ENCODE measurements at places on chromosomes 13 and 19.

DNA sequence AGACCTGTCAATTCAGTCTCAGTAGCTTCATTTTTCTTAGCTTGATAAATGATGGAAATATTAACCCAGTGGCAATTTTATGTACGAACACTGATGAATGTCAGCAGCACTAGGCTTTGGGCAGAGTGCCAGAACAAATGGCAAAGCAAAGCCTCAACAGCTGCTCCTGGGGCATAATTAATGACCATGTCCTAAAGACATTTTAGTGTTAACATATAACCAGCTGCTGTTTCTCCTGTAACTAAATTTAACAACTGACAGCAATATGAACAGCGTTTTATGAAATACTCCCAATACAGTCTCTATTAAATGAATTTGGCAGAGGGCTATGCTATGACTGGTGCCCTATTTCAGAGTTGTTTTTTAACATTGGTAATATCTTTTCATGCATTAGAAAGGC is 47.1 kb downstream of the ZNF568 start:
- no peak for DNase-seq

GRCh38 chr13:95541308-95541707 is 11.2 kb upstream of the CLDN10 start:
- DNase-seq, result no peak

GRCh38 chr19:1612114-1613086 is 7.1 kb upstream of the UQCR11 start:
- DNase-seq, result no peak

DNA sequence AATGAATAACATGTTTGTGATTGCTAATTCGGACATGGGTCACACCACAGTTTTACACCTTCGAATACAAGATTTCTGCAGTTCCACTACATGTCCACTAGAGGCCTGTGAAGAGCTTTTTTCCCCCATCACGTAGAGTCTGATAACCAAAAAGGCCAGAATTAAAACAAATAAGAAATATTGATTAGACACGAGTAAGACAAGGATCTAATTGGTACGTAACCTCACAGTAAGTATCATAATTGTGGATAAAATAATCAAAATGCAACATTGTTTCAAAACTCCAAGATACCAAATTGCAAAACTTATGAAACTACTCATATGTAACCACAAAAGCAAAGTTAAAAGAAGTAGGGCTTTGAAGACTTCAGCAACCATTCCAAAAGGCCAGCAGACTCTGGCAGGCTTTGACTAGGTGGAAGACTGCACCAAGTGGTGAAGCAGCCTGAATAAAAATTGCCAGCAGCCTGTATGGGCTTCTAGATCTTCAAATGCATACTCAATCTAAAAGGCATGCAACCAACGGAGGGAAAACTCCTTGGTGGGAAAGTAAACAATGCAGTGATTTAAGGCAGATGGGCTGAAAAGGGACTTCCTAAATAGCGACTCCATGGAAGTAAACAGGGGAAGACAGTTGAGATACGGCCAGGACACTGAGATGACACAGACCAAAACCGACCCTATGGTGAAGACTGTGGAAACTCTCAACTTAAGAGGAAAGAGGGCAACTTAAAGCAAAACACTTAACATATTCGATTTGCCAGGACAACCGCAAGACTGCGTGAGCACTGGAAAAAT is 56.7 kb downstream of the STARD13 start:
- DNase-seq, result no peak

DNA sequence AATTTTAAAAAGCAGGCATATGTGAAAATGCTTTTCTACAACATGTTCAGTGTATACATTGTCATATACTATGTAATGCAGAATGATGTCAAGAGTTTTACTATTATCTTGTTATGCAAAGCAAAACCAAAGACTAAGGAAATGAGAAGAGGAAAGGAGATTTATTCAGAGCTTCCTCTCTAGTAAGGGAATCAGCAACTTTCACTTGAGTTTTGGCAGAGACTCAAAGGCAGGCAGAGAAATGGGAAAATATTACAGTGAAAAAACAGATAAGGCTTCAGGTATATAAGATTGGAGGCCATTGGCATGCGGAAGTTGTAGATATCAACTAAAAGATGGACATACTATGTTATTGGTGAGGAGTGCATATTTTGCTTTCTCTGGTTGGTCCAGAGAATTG is 512.0 kb upstream of the PCDH20 start:
- no peak for DNase-seq

- no peak for DNase-seq
Measured at GRCh38 chr13:51781246-51782022, 22.5 kb downstream of the DHRS12 start.

GRCh38 chr19:16654627-16655026 is 5.3 kb downstream of the SMIM7 start:
- no peak for DNase-seq

DNA sequence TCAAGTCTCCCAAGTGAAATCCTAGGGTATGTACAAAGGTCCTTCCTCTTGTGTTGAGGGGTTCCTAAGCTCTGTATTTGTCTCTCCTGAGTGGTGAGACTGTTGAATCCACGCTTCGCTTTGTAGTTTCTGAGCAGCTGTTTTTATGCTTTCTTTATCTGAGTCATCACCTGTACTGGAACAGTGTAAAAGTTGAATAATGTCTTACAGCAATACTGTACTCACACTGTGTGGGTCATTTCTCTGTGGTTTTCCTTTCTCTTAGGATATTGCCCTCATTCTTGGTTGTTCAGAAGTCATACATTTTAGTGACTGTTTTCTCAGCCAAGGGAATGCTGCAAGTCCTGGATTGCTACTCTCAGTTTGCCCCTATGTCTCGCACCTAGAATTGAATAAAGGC is 1596.6 kb downstream of the SLITRK5 start:
- no peak for DNase-seq

DNA sequence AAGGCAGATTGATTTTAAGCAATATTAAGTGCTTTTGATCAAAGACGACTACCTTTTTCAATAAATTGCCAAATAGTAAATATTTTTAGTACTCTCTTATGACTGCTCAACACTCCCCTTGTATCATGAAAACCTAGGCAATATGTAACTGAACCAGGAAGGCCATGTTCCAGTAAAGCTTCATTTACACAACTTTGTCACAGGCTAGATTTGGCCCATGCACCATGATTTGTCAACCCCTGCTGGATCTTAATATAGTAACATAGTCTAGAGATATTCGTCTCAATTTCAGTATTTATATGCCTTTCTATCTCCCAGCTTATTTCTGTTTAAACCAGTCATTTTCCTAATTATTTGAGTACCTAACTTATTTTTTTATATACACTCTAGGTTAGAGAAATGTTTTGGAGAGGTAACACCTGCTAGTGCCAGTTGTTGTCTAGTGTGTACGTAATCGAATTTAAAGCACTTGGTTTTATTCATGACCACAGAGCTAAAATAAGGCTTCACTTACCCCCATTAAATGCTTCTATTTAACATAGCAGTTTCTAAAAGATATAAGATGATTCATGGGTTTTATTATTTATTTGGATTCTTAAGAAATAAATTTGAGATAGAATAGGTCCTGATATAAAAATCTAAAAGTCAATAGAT is 21.0 kb downstream of the TPP2 start:
- DNase-seq, result no peak

- DNase-seq, result no peak
Measured at GRCh38 chr13:68588623-68589022, 1358.5 kb upstream of the PCDH9 start.
